ENCODE measurements at places on chromosomes 2 and 18.

DNA sequence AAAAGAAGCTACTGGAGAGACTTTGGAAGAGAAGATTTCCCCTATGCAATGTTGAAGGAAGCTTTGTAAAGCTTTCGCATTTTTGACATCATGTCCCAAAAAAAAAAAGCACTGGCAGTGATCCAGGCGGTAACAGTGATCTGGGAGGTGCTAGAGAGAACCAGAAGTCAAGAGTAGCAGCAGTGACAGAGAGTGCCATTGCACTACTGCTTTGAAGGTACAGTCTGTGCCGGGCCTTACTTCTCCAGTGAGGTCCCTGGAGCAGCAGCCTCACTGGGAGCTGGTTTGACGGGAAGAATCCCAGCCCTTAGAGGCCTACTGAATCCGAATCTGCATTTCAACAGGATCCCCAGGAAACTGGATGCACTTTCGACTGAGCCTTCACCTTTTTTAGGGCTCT lies 50.9 kb upstream of the ATL2 start:
- no peak for DNase-seq

- no peak for DNase-seq
Measured at GRCh38 chr2:26429779-26430578, 28.3 kb downstream of the DRC1 start.

- DNase-seq: no peak
Measured at GRCh38 chr2:147553775-147554271, 291.0 kb upstream of the ACVR2A start.

- no peak for DNase-seq
Measured at GRCh38 chr18:79884963-79885728, 66.3 kb downstream of the SLC66A2 start.

DNA sequence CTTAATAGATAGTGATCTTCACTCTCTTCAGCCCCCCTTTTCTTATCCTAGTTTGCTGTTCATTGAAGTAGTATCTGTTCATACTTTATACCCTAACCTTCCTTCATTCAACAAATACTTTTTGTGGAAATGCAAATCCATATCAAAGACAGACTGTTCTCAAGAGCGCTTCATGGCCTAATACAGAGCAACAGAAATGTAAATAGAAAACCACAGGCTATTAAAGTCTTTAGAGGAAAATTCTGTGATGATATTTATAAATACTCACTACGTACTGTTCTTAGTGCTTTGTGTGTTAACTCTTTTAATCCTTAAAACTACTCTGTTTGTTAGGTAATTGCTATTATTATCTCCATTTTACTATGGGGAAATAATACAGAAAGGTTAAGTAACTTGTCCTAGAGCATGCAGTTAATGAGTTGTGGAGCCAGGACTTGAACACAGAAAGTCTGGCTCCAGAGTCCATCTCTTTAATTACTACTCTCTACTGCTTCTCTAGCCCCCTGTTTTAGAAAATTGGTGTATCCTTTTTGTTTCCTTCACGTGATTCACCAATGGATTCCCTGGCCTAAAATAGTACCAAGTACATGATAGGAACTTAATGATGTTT lies 2.9 kb downstream of the MDH1 start:
- no peak for DNase-seq

DNA sequence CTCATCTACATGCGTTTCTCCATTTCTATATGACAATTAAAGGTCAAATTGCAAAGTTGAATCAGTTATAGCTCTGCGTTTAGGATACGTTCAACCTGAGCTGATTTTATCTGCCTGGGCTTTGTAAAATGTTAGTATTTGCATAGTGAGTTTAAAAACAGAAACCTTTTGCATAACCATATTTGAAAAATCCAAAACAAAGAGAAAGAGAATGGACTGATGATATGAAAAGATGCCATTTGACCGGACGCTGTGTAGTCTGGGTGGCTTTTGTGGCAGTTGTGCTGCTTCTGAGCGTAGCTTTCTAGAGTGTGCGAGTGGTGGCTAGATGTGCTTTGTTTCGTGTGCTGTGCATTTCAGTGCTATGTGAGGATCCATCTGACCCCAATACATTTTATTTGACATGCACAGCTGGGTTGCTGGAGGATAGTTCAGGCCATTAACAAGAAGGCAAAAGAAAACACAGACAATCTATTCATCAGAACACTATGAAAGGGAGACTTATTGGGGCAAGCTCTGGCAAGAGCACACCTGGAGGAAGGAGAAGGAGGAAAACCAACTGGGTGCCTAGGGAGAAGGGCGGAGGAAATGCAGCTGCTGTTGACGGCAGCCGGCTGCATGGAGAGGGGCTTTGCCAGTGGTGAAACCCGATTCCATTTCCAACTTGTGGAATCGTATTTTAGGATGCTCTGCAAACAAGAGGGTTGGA lies 126.8 kb downstream of the ACOXL start:
- DNase-seq: no peak

DNA sequence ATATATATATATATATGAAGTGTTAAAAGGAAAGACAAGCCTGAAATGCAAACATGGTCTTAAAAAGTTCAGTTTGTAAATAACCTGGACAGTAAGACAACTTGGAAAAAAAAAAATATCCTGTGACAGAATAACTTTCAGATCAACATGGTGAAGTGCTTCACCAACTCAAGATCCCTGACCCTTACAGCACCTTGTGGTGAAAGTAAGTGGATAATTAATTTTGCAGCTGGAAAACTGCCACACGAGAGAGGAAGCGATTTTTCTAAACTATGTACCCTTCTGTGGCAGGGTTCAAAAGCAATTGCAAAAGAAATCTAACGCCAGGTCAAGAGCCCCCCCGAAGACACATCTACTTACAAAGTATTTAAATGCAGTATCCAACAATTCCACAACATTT lies 95.8 kb downstream of the PAX3 start:
- no peak for DNase-seq

DNA sequence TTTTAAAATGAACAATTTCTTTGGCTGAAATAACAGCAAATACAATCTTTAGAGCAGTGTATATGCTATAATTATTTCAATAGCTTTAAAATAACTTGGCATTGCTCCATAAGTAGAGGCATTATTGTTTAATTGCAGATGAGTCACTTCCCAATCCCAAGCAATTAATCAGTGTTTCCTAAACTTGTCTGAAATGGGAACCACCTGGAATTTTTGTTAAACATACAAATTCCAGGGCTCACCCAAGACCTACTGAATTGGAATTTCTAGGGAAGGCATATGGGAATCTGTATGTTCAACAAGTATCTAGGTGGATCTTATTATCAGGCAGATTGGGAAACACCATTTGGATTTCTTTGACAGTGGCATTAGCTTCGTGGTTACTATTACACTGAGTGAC lies 27.1 kb upstream of the FMNL2 start:
- DNase-seq: no peak

DNA sequence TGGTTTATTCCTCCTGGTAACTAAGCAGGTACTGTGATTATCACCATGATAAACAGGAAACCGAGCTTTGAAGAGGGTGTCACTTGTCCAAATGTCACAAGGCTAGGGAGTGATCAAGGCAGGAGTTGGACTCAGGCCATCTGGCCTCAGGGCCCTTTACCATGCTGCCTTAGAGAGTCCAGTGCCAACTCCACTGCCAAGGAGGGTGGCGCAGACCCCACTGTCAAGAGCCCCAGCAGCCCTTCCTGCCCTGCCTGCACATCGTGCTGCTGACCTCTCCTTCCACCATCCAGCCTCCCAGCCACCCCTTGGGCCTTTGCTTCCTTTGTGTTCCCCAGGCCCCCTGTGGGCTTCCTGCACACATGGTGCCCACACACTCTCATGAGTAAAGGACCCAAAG lies 48.3 kb downstream of the TNS1 start:
- DNase-seq: no peak

GRCh38 chr2:167843217-167843616 lies 404.2 kb downstream of the STK39 start:
- no peak for DNase-seq

DNA sequence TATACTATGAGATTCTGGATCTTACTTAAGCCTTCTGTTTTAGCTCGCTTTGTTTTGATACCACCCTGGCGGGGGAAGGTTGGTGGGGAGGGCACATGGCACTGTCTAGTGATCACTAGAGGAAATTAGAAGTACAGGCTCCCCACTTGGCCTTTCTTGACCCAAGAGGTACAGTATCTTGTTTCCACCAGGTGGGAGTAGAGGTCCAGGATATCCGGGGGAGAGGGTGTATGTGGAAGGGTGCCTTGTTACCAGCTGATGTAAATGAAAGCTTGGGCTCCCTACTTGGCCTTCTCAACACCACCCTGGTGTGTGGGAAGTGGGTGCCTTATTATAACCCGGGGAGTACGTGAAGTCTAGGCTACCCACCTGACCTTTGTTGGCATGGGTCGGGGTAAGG lies 7.5 kb downstream of the GALNT1 start:
- DNase-seq: peak; percentile 16

DNA sequence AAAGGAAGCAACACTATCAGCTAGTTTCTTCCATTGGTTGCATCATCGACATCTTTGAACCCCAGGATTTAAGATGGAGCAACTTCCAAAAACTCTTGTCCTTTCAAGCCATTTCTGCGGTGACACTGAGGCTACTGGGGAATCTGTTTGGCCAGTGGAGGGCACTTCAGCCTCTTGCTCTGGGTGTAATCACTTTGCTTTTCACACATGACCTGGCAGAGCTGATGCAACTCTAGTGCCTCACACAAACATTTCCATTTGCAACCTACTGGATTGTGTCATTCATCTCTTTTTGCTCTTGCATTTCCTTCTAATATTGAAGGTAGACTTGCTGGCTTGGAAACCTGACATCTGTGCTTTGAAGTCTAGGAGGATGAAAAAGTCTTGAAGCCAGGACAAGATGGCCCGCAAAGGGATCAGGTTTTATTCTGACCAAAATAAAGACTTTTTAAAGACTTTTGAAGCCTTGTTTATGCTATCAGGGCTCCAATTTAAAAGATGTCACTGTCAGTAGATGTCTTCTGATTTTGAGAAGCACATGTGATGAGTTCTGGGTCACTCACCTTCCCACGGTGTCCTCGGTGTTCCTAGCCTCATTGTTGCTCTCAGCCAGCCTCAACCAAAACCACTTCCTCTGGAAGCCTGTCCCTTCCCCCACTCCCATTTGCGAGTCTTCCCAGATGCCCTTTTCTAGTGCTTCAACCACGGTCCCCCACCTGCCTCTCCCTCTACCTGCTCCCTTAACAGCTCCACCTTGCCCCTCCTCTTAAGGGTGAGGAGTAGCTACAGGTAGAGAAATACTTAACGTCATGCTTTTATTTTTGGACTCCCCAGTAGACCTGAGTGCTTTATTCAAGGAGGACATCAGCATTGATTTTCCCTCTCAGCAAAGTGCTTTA lies 69.7 kb upstream of the KCNE4 start:
- no peak for DNase-seq

- DNase-seq: no peak
Measured at GRCh38 chr2:86570059-86570458, 6.8 kb upstream of the CHMP3 start.

GRCh38 chr2:65386989-65387388 lies 45.4 kb downstream of the SPRED2 start:
- no peak for DNase-seq

DNA sequence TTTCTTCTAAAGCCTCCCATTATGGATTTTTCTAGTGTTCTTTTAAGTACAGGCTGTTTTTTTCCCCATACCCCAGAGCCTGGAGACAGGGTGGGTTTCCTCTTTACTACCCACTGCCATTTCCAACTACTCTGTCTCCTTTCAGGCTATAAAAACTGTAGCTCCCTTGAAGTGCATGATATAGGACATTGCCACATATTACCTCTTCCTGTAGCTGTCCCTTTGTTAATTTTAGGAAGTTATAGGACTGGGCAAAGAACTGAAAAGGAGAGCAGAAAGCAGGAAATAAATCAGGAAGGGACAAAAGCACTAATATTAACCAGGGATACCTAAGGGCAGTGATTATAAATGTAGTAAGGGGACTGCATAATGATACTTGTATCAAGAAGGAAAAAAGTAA lies 54.1 kb downstream of the VIL1 start:
- no peak for DNase-seq

DNA sequence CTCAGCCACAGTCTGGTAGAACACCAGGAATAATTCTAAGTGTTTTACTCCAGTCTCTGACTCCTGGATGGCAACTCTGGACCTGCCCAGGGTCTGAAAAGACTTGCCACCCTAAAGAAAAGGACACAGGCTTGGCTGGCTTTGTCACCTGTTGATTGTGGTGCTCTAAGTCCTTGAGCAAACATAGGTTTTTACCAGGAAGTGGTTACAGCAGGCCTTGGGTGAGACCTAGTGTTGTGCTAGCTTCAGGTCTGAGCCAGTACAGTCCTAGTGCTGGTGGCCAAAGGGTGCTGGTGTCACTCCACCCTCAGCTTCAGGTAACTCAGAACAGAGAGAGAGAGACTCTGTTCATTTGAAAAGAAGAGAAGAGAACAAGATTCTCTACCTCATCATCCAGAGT lies 1239.4 kb upstream of the CRIM1 start:
- DNase-seq: no peak

DNA sequence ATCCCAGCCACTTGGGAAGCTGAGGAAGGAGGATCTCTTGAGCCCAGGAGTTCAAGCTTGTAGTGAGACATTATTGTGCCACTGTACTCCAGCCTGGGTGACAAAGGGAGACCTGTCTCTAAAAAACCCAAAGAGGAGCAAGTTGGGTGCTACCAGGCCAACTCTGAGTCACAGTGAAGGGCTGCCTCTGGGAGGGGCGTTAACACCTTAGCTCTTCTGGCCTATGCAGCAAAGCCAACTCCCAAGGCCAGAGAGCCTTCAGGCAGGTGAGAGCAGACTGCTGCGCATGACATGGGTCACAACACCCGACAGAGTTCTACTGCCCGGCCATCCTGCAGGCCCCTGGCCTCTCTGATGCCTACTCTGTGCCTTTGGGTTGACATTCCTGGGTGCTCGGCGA lies 32.6 kb upstream of the ATG16L1 start:
- no peak for DNase-seq

DNA sequence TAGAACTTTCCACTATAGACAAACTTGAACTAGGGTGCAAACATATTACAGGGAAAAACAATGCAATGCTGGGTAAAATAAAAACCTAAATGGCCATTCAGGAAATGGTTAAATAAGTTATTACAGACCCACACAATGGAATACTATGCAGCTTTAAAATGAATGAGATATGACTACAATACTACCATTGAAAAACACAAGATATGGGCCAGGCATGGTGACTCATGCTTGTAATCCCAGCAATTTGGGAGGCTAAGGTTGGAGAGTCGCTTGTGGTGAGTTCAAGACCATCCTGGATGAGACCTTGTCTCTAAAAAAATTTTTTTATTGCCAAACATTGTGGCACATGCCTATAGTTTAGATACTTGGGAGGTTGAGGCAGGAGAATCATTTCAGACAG lies 6.8 kb downstream of the PECR start:
- DNase-seq: no peak

- DNase-seq: no peak
Measured at GRCh38 chr2:60707750-60708371, 48.2 kb upstream of the PAPOLG start.
